ENCODE measurements at places on chromosomes 6 and 20.

- H3K27me3 ChIP-seq: no peaks in the 10 kb centered on the region
- no peaks in the 10 kb centered on the region for H3K36me3 ChIP-seq
- no peak overlapping the region for H3K27ac ChIP-seq
These were observed 25.7 kb downstream of the EZR start for GRCh38 chr6:158793432-158793831.

DNA sequence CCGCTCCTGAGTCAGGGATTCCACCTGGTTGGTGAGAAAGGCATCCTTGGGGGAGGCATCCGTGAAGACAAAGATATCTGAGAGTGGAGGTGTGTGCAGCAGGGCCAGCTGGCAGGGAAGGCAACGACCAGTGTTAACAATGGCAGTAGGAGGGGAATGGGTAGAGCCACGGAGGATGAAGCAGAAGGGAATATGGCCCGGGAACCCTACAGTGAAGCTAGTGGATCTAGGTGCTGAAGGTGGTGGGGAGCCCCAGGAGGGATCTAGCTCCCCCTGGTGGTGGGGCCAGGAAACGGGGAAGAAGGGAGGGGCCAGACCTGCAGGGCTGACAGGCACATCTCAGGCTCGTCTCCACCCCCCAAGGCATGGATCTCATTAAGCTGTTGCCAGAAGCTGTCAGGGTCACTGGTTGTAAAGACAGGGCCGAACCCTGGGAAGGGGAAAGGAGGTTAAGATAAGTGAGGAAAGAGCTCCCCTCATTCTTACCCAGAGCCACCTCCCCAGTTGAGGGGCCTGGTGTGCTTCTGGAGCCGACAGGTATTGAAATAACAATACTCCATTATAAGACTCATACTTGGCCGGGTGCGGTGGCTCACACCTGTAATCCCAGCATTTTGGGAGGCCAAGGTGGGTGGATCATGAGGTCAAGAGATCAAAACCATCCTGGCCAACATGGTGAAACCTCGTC is 7.3 kb downstream of the VWA7 start:
- peak overlapping the region; percentile 77 for H3K27ac ChIP-seq
- peak; percentile 93 for DNase-seq
- no peaks in the 10 kb centered on the region for H3K36me3 ChIP-seq
- H3K4me1 ChIP-seq: no peaks in the 10 kb centered on the region
- no peak overlapping the region for H3K4me3 ChIP-seq
- H3K27me3 ChIP-seq: no peaks in the 10 kb centered on the region

DNA sequence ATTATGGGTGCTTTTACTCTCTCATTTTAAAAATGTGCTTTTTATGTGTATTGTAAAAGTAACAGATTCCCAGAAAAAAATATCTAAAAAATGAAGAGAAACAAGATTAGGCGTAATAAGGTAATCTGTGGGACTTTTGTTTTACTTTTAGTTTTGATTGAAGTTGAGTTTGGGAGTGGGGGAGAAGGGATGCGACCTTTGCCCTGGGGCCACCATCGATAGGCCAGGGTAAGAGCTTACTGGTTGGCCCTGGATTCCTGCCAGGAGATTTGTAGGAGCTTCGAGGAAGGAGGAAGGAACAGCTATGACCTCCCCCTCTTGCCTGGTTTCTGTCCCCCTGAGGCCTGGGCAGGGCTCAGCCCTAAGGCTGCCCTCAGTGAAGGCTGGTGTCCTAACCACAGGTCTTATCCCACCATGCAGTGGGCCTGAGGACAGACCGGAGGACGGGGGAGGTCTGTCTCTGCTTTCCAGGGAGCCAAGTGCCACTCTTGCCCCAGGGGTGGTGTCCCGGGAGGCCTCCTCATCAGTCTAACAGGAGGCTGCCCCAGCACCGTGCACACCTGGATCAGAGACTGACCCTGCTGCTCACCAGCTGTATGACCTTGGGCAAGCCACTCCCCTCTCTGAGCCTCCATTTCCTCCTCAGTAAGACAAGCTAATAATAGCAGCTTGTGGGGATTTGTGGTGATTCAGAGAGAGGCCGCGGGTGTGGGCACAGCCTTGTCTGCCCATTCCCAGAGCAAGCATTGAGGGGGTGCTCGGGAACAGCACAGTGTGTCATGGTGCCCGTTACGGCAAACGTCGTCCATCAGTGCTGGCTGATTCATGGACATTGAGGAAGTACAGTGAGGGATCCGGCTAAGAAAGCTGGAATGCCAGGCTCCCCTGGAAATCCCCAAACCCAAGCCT is 21.2 kb downstream of the TGM2 start:
- DNase-seq: peak; percentile 88
- H3K4me3 ChIP-seq: no peak overlapping the region

DNA sequence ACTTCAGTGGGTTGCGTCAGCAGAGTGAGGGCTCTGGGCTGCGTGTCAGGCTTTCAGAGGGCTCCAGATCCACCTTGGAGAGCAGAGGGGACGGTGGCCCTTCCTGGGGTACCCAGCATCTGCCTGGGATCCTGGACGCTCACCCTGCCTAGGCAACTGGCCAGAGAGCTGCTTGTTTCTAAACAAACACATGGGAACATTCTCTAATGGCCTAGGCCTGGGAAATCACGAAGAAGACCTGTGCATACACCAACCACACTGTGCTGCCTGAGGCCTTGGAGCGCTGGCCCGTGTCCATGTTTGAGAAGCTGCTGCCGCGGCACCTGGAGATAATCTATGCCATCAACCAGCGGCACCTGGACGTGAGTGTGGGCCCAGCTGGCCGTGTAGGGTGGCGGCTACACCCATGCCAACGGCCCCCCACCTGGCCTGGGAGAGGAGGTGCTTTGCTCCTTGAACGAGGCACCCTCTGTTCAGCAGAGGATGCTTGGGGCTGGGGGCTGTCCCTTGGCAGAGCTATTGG is 32.2 kb downstream of the PYGB start:
- no peak overlapping the region for H3K4me3 ChIP-seq
- no peak overlapping the region for H3K27ac ChIP-seq
- H3K27me3 ChIP-seq: no peaks in the 10 kb centered on the region
- no peaks in the 10 kb centered on the region for H3K4me1 ChIP-seq
- no peak for DNase-seq

DNA sequence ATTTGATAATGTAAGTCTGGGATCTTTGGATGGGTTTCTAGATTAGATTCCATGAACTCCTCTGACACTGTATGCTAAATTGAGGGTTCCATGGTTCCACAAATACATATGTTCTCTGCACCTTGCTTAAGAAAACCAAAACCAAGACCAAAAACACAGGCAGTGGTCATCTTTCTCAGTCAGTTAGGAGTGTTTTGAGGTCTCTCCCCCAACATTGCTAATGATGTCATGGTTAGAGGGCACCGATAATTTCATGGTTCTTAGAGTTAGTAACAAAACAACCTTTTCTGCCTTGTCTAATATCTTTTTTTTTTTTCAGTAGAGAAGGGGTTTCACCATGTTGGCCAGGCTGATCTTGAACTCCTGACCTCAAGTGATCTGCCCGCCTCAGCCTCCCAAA is 44.5 kb downstream of the ARID1B start:
- no peak for DNase-seq
- H3K27ac ChIP-seq: no peak overlapping the region
- H3K4me1 ChIP-seq: no peaks in the 10 kb centered on the region
- no peaks in the 10 kb centered on the region for H3K36me3 ChIP-seq
- H3K4me3 ChIP-seq: no peak overlapping the region

GRCh38 chr6:73088138-73088813 is 137.0 kb downstream of the KHDC1L start:
- no peak overlapping the region for H3K27ac ChIP-seq
- no peak for DNase-seq
- no peak overlapping the region for H3K4me3 ChIP-seq

- no peak overlapping the region for H3K27ac ChIP-seq
- H3K4me1 ChIP-seq: no peaks in the 10 kb centered on the region
- DNase-seq: no peak
- H3K27me3 ChIP-seq: no peaks in the 10 kb centered on the region
These were observed 411.2 kb upstream of the SPTLC3 start for GRCh38 chr20:12597551-12597950.

DNA sequence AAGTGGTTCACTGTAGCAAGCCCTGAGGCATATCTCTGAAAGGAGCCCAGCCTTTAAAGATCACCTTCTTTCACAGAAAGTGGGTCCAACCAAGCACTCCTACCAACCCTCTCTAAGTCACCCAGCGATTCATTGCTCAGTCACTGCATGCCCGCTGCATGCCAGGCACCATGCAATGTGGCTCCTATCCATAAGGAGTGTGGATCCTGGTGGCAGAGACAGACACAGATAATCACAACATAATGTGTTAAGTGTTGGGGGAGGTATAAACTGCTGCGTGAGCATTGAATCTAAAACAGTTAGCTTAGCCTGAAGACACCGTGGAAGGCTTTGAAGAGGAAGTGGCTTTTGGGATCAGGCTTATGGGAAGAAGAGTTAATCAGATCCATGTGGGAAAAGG is 659.5 kb downstream of the PTPRT start:
- H3K27me3 ChIP-seq: no peaks in the 10 kb centered on the region
- no peaks in the 10 kb centered on the region for H3K4me1 ChIP-seq
- no peak for DNase-seq
- no peak overlapping the region for H3K27ac ChIP-seq
- H3K36me3 ChIP-seq: no peaks in the 10 kb centered on the region

DNA sequence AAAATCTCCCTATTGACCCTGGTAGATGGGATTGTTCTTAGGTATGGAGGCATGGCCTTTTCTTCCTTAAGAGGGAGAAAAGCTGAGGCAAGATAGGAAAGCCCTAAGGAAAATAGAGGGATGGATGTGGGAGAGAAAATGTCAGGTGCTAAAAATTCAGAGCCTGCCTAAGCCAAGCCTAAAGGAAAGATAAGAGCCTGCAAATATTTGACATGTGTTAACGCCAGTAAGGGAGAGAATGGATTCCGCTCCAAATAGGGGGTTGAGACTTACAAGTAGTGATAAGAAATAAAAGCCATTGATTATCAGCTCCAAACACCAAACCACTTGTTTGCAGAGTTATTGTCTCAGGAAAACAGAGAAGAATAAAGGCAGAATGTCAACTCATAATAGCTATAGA is 533.6 kb downstream of the PTPRT start:
- H3K4me1 ChIP-seq: no peaks in the 10 kb centered on the region
- no peak overlapping the region for H3K4me3 ChIP-seq
- no peaks in the 10 kb centered on the region for H3K36me3 ChIP-seq
- DNase-seq: no peak
- H3K27me3 ChIP-seq: no peaks in the 10 kb centered on the region

- H3K36me3 ChIP-seq: no peaks in the 10 kb centered on the region
- H3K4me1 ChIP-seq: no peaks in the 10 kb centered on the region
- no peak overlapping the region for H3K27ac ChIP-seq
- no peak for DNase-seq
These were observed 72.4 kb downstream of the TULP4 start for GRCh38 chr6:158384671-158385110.
